Fibroblast of skin of right quadriceps (primary cell): ENCODE measurements at places on chromosomes 5 and 9.

- no peak for DNase-seq
Measured at GRCh38 chr9:113246928-113247327, 25.6 kb downstream of the SLC31A1 start.

GRCh38 chr5:77734885-77735284, 41.3 kb downstream of the TBCA start:
- DNase-seq, result no peak

DNA sequence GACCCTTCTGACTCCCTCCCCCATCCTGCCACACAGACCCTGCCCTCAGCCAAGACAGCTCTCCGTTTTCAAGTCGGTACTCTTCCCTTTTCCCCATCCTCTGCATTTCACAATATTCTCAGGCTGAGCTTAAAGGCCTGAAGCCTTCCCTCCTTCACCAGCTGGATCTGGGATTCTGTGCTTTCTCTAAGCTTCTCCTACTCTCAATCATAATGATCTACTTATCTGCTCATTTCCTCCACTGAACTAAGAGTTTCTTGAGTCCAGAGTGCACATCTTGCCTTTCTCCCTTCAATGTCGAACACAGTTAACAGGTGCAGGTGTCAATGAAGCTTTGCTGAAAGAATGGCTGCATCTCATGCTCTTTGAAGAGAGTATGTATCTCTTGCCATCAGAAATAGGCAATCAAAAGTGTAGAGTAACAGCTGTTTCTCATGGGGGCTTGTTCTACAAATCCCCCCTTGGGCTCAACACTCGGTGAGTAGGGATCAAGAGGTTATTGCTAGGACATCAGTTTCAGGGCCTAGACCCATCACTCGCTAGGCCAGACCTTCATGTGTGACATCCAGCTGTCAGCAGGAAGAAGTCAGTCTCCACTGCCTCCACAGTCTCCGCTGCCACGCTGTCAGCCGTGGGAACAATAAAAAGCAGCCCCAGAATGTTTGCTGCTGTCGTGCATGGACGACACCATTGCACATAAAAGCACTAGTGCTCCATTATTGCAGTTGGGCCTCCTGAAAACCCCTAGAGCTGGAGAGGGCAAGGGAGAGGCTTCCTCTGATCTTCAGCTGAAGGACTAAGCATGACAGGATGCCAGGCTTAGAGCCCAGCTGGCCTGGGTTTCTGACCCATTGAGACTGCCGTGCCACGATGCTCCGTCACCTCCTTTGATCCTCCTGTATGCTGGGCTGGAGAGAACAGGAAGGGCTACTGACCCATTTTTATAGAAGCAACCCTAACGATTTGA, 23.7 kb downstream of the TRAF1 start:
- no peak for DNase-seq

DNA sequence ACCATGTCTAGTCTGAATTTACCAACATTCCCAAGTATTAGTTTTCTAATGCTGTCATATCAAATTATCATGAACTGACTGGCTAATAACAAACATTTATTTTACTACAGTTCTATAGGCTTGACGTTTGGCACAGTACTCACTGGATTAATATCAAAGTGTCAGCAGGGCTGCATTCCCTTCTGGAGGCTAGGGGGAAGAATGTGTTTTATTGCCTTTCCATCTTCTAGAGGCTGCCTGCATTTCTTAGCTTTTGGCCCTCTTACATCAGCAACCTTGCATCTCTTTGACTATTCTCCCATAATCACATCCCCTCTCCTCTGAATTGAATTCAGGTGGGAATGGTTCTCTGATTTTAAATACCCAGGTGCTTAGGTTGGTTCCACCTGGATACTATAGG, 84.7 kb downstream of the EDIL3 start:
- DNase-seq, result peak; percentile 36

DNA sequence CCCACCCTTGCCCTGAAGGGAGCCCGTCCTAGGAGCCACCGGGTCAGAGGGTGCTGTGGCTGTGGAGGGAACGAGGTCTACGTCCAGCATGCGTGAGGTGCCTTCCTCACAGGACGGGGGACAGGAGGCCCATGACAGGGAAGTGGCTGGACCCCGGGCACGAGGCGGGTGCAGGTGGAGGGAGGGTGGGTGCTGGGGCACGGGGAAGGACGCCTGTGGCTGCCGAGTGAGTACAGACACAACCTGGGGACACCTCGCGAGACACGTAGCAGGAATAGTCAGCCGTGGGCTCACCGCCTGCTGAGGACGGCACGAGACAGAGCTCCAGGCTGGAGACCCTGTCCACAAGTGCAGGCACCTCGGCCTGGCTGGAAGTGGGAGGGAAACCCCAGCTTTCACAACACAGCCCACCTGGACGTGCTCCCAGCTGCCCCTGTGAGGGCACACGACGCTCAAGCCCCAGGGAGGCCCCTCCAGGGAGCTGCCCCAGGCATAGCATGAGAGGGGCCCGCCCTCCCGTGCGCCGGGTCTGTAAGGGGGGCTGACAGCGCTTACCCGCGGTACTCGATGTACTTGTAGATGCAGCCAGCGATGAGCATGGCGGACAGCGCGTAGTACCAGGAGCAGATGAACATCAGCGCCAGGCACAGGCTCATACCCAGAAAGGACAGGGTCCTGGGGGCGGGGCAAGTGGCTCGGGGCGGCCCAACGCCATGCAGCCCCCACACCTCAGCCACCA, 36.9 kb downstream of the SLC12A7 start:
- no peak for DNase-seq

GRCh38 chr5:157548513-157549282, 26.9 kb downstream of the ADAM19 start:
- DNase-seq, result peak; percentile 92
